Skin of body (tissue), 3 donors: ENCODE measurements at places on chromosomes 11 and 22. TPM values are rescaled to one million over a fixed set of nuclear protein-coding genes. Genes with fewer than 3 reads are reported as not detected.

DNA sequence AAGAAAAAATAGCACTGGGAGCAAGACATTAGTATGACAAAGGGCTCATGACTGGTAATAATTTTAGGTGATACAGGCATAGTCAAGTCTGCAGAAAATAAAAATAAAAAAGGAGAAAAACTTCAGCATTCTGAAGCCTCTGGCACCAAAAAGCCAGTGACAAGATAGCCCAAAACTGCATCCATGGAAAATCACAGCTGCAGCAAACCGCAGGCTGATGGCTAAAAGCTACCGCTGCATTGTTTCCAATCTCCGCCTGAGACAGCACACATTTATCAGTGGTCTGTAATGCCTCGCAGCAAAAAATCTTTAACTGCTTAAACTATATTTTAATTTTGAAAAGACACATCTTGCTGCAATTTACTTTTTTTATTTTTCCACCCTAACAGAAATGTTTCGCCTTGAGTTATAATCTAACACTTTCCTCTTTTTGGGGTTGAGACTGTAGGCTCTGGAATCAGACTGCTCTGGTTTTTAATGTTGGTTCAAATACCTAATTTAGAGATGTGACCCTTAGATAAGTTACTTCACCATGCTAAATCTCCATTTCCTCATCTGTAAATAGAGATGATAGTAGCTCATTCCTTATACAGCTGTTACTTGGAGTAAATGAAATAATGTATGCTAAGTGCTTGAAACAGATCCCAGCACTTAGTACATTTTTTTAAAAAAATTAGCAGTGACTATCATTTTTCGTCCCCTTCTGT is 42.0 kb upstream of the FIBIN start:
- DNase-seq: peak; percentile 63

MPPED2 gene
- 9.0 TPM for total RNA-seq

MRGPRF gene
- total RNA-seq: 13.0 TPM

ATP6V1E1 gene
- total RNA-seq: 70.4 TPM

DNA sequence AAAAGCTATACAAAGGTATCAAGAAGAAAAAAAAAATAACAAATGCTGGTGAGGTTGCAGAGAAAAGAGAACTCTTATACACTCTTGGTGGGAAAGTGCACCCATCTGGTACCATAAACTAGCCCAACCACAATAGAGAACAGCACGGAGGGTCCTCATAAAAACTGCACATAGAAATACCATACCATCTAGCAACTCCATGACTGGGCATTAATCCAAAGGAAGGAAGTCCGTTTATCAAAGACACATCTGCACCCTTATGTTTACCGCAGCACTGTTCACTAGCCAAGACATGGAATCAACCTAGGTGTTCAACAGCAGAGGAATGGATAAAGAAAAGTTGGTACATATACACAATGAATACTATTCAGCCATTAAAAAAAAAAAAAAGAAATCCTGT is 10.8 kb upstream of the CLDN5 start:
- DNase-seq: no peak

DNA sequence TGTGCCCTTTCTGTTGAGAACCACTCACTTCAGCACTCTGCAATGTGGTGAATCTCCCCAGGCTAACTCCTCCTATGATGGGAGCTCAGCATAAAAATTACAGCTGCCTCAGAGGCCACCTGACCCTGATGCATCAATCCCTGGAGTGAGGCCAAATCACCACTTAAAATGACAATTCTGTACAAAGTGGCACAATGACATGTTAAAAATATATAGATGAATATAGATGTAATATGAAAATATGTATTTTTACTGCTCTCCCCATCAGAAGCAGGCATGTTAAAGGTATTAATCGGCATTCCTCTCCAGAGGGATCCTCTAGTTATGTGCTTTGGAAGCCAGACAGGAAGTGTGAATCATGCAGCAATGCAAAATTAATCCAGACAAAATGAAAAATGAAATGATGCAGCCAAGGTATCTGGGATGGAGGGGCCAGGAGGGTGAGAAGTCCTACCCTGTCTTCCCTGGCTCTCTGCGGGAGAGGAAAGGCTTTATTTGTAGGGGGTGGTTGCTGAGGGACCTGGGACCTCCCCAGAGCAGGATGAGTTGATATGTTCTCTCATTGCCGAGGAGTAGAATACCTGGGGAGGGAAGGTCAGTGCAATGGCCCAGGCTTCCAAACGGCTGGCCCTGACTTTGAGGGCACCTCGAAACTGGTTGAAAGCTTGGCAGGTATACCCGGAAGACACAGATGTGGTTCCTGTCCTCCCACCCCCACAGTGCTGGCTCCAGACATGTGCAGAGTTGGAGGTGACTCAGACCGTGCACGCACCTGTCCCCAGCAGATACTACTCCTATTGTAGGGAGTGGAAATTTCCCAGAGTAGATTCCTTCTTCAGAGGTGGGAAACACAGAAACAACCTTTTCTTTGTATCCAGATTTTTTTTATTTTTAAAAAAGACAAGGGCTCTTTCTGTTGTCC is 347.9 kb upstream of the NCAM1 start:
- DNase-seq: peak; percentile 29

- DNase-seq: no peak
These were observed 37.1 kb downstream of the APOL5 start for GRCh38 chr22:35754761-35755160.

- no peak for DNase-seq
These were observed 30.0 kb downstream of the CYB5R2 start for GRCh38 chr11:7643314-7643713.

- DNase-seq: no peak
These were observed 106.2 kb downstream of the IGLL1 start for GRCh38 chr22:23473901-23474300.

DNA sequence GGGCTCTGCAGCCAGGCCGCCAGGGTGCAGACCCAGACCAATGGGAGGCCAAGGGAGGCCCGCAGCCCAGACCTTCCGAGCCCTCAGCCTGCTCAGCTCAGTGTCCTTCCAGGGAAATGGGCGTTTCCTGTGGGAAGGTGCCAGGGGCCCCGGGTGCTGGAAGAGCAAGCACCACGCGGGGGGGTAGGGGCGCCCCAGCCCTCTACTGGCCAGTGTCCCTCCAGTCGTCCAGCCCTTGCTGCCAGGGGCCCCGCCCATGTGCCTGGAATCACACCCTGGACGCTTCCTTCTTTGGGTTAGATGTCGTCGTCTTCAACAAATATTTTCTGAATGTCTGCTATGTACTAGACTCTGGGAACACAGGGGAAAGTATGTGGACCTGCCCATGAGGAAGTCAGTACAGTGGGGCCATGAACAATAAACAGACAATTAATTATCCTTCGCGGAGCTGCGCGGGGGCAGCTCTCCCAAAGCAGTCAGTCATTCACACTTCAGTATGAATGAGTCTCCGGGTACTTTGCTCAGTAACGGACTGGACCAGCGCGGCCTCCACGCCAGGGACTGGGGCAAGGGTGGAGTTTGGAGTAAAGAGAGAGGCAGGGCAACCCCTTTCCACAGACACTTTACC is 60.2 kb downstream of the CDKN1C start:
- DNase-seq: peak; percentile 52

NLRX1 gene
- 19.1 TPM for total RNA-seq

- no peak for DNase-seq
These were observed 13.8 kb downstream of the MMP20 start for GRCh38 chr11:102611291-102611690.

GRCh38 chr11:69351460-69351859 is 57.5 kb downstream of the MYEOV start:
- DNase-seq: no peak

RBMXL2 gene
- total RNA-seq: not detected

DNA sequence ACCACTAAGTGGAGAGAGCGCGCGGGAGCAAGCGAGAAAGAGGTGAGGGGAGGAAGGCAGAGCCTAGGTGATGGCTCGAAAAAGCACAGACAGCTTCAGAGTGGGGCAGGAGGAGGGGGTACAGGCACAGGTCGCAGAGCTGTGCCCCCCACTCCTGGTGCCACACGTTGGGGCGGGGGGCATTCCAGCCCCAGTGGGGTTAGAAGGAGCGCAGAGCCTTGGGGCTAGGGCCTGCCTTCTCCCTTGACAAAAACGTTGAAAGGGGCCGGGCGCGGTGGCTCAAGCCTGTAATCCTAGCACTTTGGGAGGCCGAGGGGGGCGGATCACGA is 41.6 kb upstream of the ISX start:
- DNase-seq: no peak

TNNT3 gene
- total RNA-seq: 428 TPM

DNA sequence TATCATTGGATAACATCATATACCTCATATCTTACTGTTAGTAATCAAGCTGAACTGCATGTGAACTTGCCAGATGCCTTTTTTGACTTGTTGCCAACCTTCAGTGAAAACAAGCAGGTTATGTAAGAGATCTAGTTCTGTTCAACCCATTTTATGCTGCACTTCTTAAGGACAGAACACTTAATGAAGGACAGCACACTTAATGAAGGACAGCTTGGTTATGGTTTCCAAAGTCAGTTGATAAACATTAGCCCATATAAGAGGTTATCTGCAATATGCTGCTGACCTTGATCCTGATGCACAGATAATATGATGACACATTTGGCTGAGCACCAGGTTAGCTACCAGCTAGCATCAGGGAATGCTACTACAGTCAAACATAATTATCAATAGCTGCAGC is 358.7 kb upstream of the PDGFD start:
- peak; percentile 10 for DNase-seq

- peak; percentile 37 for DNase-seq
These were observed 4.6 kb downstream of the APOL4 start for GRCh38 chr22:36197065-36197440.

PIK3IP1 gene
- 14.9 TPM for total RNA-seq

PIH1D2 gene
- 1.4 TPM for total RNA-seq

DNA sequence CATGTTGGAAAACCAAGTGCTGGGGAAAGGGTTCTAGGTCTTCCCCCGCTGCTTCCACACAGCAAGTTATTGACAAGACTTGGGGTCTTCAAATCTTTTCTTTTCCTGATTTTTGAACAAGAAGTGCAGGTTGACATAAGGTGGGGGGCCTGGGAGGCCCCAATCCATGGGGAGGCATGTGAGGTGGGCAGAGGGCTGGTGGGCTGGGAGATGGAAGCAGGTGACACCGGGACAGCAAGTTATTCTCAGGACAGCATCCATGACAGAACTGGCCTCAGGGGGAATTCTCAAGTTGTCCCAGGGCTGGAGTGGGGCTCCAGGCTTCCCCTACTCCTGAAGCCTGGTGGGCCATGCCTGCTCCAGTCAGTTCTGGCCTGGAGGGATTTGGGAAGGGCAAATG is 5.5 kb downstream of the FGF19 start:
- DNase-seq: no peak

OR52I1 gene
- total RNA-seq: not detected

- no peak for DNase-seq
These were observed 58.4 kb downstream of the NTM start for GRCh38 chr11:131428853-131429252.

NTM gene
- 10.8 TPM for total RNA-seq

- DNase-seq: no peak
These were observed 29.0 kb downstream of the ARVCF start for GRCh38 chr22:19987394-19988306.

DNA sequence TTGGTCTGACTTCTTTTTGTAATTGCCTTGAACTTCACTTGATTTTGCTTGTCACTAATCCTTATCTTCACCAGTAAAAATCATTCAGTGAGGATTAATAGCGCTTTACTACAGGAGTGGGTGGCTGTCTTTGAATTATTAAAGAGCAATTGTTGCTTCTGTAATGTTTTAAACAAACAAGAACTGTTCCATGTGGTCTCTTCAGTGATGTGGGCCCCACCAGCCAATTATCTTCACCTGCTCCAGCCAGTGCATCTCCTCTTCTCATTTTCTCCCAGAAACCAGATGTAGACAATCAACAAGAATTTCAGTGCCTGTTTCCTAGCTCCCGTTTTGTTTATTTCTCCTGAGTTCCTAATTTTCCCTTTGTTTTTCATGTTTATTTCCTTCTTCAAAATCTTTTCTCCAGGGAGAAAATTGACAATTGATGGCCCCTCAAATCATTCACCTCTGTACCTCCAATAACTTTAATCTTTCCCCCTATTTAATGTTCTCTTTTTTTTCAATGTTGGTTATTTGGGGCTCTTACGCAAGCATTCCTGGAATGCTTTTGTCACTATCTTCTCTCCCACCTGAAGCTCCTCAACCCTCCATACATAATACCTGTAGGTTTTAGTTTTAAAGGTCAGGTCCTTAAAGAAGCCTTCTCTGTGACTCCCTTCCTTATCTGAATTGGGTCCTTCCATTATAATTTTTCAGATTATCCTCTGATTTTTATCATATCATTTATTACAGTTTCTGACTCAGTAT is 115.1 kb downstream of the ARFGAP2 start:
- DNase-seq: no peak

DNA sequence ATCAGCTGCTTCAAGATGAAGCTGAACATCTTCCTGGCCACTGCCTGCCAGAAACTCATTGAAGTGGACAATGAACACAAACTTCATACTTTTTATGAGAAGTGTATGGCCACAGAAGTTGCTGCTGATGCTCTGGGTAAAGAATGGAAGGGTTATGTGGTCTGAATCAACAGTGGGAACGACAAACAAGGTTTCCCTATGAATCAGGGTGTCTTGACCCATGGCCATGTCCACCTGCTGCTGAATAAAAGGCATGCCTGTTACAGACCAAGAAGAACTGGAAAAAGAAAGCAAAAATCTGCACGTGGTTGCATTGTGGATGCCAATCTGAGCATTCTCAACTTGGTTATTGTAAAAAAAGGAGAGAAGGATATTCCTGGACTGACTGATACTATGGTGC is 22.2 kb upstream of the BIRC3 start:
- DNase-seq: no peak

OR51I1 gene
- total RNA-seq: 0.59 TPM

MAP6 gene
- total RNA-seq: 1.9 TPM

- DNase-seq: no peak
These were observed 93.1 kb downstream of the NAT10 start for GRCh38 chr11:34198523-34198922.

DNA sequence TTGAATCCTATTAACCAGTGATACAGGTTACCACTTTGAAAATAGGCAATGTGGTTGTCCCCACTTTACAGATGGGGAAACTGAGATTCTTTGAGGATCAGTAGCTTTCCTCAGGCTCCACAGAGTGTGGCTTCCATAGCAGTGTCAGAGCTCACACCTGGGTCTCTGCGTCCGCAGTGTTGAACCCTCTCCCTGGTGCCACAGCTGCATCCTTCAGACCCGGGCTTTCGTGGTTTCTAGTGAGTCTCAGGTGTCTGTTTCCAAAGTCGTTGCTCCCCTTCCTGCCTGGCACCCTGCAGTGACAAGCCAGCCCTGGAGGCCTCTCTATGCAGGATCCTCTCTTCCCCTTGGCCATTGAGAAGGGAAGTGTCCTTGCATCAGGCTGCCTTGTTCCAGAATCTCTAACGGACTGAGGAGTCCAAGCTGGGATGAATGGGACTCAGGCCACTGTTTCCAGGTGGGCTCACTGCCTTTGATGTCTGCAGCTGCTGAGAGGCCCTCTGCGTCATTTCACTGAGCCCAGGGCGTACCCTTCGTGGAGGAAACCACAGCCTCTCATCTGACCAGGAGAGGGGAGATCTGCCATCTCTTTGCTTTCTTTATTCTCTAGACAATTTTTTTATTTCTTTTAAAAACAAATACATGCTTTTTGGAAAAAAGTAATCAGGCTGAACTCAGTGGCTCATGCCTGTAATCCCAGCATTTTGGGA is 48.4 kb upstream of the MICAL2 start:
- no peak for DNase-seq
